ENCODE measurements at places on chromosomes 6 and 20.

DNA sequence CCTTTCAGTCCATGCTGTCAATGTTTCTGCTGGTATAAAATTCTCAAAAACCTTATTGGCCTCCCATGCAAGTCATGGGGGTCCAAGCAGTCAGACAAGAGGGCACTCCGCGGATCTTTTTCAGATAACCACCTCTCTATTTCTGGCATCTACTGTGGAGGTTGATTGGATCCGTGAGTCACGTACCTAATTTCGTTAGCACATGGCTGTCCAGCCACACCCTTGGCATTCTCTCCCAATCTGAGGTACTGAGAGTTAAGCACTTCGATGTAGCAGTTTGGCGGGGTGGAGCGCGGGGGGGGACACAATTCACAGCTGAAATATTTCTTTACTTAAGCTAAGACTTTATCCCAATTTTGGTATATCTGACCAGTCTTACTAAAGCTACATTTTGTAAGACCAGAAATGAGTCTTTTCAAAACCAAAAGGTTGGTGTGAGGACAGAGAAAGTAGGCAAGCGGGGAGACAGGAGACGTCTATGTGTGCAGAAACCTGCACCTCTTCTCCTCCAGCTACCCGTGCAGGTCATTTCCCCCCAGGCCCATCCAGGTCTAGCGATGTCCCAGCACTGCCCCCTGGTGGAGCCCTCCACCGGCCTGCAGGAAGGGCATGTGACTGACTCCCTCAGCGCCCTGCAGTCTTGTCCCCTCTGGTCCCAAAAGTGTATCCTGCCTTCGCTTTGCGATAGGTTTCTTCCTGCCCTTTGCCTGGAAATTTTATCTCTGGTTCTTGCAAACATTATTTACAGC is 113.1 kb downstream of the ADAT2 start:
- no peak for DNase-seq

GRCh38 chr6:43946641-43947363 is 176.8 kb downstream of the VEGFA start:
- DNase-seq, result no peak

GRCh38 chr20:52242237-52243230 is 51.0 kb upstream of the ZFP64 start:
- DNase-seq, result no peak

- DNase-seq, result no peak
These were observed 79.4 kb upstream of the SLC4A11 start for GRCh38 chr20:3318226-3318884.

DNA sequence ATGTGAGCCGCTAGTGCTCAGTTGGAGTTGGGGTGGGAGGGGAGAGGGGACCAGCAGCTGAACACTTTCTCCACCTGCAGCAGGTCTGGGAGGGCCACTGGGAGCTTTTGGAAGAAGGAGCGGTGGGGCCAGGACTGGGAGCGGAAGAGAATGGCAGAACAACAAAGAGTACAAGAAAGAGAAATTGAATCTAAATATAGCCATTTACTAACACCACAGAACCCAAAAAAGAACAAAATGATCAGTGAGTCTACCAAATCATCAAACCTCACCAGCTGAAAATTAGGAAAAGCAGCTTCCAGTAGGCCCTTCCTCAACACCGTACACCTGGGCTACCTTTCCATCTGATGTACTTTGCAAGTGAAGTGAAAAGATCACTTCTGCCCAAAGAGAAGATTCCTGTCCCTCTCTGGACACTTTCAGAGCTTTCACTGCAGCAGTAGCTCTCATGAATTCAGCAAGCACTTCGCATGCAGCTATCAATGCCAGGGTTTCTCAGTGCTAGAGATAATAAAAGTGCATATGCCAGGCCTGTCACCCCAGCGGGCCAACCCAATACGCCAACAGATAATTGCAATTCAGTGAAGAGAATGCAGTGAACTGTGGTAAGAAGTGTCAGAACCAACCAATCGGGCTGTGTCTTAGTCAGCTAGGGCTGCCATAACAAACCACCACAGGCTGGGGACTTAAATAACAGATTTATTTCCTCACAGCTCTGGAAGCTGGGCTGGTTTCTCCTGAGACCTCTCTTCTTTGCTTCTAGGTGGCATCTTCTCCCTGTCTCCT is 597 bp downstream of the LY86 start:
- DNase-seq, result no peak

DNA sequence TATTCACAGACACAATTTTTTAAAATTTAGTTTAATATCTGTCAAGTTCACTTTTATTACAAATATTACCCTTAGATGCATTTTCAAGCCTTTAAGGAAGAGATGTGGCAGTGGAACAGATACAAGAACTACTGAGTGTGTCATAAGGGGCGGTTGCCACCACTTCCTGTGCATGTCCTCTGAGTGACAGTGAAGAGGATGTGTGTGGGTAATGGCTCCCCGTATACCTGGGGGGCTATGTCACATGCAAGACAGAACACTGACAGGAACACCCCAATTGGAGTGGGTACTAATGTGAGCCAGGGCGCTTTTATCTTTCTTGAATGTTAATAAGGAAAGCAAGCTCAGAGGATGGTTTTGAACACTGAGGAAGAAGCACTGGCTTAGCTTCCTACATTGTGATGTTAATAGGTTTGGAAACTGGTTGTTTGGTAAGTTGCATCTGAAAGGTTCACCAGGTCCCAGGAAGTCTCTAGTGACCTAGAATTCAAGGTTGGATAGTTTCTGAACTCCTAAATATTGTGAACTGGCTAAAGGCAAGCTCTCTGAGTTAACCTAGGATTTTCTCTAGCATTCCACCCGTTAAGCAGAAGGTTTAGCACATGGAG is 83.4 kb upstream of the ASF1A start:
- no peak for DNase-seq
